ENCODE measurements at places on chromosomes 6 and 20. TPM values are rescaled to one million over a fixed set of nuclear protein-coding genes. Genes with fewer than 3 reads are reported as not detected.
A peak's percentile ranks its signal among the peaks of the same experiment; 100 is the strongest.

The ABHD16B gene
- 0.05 TPM for polyA plus RNA-seq

The KIAA0408 gene
- 1.4 TPM for polyA plus RNA-seq

The C6orf15 gene
- polyA plus RNA-seq: not detected

The BFSP1 gene
- polyA plus RNA-seq: 1.1 TPM

The SRMS gene
- polyA plus RNA-seq: not detected

The SPATA25 gene
- polyA plus RNA-seq: 1.0 TPM

DNA sequence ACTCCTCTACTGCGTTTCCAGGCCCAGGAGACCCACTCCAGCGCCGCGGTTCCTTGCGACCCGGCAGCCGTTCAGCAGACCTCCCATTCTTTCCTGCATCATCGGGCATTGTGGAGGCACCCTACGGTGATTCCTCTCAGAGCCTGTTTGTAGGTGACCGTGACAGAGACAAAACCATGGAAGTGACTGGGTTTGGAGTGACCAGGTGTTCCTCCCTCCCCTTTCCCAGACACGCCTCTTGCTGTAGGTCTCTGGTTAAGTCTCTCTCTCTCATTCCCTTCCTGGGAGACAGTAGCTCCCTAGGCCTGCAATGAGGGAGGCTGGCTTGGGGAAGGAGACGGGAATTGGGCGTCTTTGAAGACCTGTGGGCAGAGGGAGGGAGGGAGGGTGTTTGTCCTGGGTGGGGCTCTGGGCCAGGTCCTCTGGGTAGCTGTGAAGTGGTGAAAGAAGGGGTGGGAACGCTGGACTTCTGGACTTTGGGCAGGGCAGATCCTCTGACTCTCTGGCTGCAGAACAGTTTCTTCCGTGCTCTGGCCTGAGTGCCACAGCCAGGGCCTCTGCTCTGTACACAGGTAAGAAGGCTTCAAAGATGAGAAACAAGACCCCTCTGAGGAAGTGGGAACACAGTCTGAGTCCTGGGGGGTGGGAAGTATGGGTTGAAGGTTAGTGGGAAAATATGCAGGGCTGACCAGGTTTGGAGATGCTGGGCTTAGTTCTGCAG, 763 bp downstream of the KLC4 start:
- peak overlapping the region; percentile 53 for H3K4me3 ChIP-seq
- H3K27me3 ChIP-seq: no peaks in the 10 kb centered on the region
- peaks cover 9% of the 10 kb centered on the region for H3K4me1 ChIP-seq

- no peak for DNase-seq
- H3K4me3 ChIP-seq: no peak overlapping the region
- no peaks in the 10 kb centered on the region for H3K4me1 ChIP-seq
- H3K27ac ChIP-seq: no peak overlapping the region
Measured at GRCh38 chr6:137365707-137366437, 128.3 kb downstream of the OLIG3 start.

DNA sequence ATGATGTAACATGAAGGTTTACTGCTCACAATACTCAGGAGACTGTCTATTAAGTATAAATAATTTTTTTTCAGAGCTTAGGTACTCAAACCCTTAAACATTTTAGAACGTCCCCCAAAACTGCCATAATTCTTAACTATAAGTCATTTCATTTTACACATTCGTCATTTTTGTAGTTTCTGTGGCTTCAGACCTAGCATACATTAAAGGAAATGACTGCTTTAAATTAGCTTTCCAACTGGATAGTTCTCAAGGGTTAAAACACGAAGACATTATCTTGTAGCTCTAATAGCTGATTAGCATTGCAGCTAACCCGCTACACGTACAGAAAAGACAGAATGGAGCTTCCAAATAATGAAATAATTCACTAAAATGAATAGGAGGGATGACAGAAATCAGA, 24.9 kb upstream of the PLN start:
- H3K4me1 ChIP-seq: peaks cover 2% of the 10 kb centered on the region
- H3K4me3 ChIP-seq: no peak overlapping the region
- no peak for DNase-seq
- H3K27me3 ChIP-seq: no peaks in the 10 kb centered on the region
- H3K27ac ChIP-seq: no peak overlapping the region

DNA sequence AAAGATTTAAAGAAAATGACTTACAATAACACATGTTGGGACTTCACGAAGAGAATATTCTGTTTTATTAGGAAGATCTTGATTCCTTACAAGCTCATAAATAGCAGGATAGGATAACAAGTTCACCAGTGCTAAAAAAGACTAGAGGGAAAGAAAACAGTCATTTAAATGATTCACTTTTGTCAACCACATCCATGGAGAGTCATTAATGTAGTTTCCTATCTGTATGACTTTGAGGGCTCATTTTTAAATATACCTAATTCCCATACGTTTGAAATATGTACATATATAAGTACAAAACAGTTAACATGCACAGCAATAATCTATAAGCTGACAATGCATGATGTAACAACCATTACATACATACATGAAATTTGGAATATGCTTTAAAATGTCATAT, 111.1 kb downstream of the TBC1D32 start:
- H3K27me3 ChIP-seq: no peaks in the 10 kb centered on the region
- H3K4me1 ChIP-seq: no peaks in the 10 kb centered on the region
- H3K27ac ChIP-seq: no peak overlapping the region
- no peak overlapping the region for H3K4me3 ChIP-seq

- peaks cover 21% of the 10 kb centered on the region for H3K27me3 ChIP-seq
- H3K36me3 ChIP-seq: no peaks in the 10 kb centered on the region
- no peaks in the 10 kb centered on the region for H3K4me1 ChIP-seq
- no peak overlapping the region for H3K4me3 ChIP-seq
Measured at GRCh38 chr6:159137676-159138075, 31.5 kb upstream of the FNDC1 start.

GRCh38 chr6:110044096-110044495, 66.0 kb downstream of the GPR6 start:
- H3K27ac ChIP-seq: no peak overlapping the region
- H3K27me3 ChIP-seq: peaks cover 7% of the 10 kb centered on the region
- no peaks in the 10 kb centered on the region for H3K36me3 ChIP-seq
- no peaks in the 10 kb centered on the region for H3K4me1 ChIP-seq
- H3K4me3 ChIP-seq: no peak overlapping the region
- DNase-seq: no peak

- H3K36me3 ChIP-seq: no peaks in the 10 kb centered on the region
- peaks cover 4% of the 10 kb centered on the region for H3K27me3 ChIP-seq
- no peak overlapping the region for H3K4me3 ChIP-seq
- H3K27ac ChIP-seq: no peak overlapping the region
Measured at GRCh38 chr20:63539092-63539430, 1.9 kb upstream of the PTK6 start.

- H3K4me3 ChIP-seq: no peak overlapping the region
- H3K27ac ChIP-seq: no peak overlapping the region
- no peaks in the 10 kb centered on the region for H3K36me3 ChIP-seq
- H3K27me3 ChIP-seq: no peaks in the 10 kb centered on the region
- DNase-seq: no peak
Measured at GRCh38 chr6:45569210-45569945, 191.6 kb upstream of the SUPT3H start.

- no peaks in the 10 kb centered on the region for H3K4me1 ChIP-seq
- H3K27ac ChIP-seq: no peak overlapping the region
- H3K4me3 ChIP-seq: no peak overlapping the region
- no peak for DNase-seq
- no peaks in the 10 kb centered on the region for H3K27me3 ChIP-seq
Measured at GRCh38 chr6:85058806-85059205, 294.4 kb upstream of the TBX18 start.

DNA sequence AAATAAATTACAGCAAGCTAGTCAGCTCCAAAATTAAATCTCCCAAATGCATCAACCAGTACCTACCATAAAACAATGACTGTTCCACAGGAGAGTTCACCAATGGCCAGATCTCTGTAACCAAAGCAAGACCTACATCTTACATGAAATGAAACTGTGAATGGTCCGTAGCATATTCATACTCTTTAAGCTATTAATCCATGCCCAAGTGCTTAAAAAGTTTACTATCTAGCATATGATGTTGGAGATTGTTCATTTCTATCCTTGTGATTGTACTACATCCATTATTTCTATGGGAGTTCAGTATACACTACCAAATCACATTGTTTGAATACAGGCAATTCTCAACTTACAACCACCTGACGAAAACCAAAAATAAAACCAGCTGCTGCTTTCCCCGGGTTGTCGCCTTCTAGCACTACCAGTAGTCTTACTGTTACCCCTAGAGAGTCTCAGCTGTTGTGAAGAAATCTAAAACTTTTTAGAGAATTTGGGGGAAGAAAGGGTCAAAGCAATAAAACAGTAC, 38.0 kb downstream of the HIVEP2 start:
- H3K27me3 ChIP-seq: no peaks in the 10 kb centered on the region
- peaks cover 2% of the 10 kb centered on the region for H3K4me1 ChIP-seq
- no peak overlapping the region for H3K4me3 ChIP-seq
- H3K27ac ChIP-seq: no peak overlapping the region
- H3K36me3 ChIP-seq: no peaks in the 10 kb centered on the region
